ENCODE measurements at places on chromosomes 3 and 15.

DNA sequence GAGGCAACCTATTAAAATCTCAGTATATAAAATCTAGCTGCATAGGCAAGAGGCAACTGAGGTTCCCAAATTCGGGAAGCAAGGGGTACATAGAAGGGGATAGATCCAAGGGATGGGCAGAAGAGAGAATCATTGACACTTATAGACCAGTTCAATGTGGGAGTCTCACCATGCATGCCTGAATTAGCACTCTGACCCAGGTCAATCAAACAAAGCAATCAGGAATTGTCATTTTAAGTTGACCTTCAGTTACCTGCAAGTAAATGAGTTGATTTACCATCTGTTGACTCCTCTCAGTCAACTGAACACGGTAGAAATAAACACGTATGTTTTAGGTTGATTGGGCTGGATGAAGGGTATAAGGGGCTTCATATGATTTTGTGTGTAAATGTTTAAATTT lies 33.4 kb upstream of the PIAS1 start:
- no peak for DNase-seq

GRCh38 chr15:31467361-31467760 lies 140.7 kb downstream of the KLF13 start:
- DNase-seq = no peak

DNA sequence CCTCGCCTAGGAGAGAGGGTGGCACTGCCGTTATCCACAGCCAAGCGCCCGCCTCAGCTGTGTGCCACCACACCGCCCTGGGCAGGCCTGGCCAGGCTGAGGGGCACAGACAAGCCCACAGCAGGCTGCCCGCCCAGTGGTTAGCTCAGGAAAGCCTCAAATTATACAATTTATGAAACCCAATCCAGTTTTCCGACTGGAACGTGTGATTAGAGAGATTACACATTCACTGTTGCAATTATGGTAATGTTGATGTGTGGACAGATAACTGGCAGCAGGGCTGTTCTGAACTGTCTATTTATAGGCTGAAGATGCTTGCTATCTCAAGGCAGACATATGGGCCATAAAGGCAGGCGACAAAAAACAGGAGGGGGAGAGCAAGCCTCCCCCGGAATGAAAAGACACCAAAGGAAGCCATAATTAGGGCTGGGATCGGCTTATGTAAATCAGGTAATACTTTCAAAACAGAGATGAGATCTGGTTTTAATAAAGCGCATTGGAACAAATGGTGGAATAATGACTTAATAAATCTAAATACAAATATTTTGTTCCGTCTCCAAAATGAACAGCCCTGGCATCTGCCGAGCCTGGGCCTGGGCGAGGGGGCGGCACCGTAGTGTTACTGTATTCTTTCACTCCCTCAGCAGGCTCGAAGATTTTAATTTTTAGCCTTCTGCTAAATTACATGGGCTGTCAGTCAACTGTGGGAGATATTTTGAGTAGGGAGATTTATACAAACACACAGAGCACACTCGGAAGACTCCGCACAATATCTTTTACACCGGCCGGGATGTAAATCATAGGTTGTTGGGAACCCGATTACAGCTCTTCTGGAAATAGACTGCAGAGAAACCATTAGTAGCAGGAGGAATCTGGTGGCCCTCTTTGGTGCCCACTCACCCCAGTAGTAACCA lies 103.1 kb upstream of the TLE3 start:
- DNase-seq = no peak

GRCh38 chr3:4672725-4673275 lies 179.7 kb downstream of the ITPR1 start:
- DNase-seq = no peak
